A549 (cell line): ENCODE measurements at places on chromosomes 2 and 18.
A peak's percentile ranks its signal among the peaks of the same experiment; 100 is the strongest.

- no peak for DNase-seq
Measured at GRCh38 chr18:6401687-6402086, 13.0 kb downstream of the L3MBTL4 start.

GRCh38 chr2:191184457-191184856 is 33.7 kb upstream of the STAT4 start:
- DNase-seq: no peak

DNA sequence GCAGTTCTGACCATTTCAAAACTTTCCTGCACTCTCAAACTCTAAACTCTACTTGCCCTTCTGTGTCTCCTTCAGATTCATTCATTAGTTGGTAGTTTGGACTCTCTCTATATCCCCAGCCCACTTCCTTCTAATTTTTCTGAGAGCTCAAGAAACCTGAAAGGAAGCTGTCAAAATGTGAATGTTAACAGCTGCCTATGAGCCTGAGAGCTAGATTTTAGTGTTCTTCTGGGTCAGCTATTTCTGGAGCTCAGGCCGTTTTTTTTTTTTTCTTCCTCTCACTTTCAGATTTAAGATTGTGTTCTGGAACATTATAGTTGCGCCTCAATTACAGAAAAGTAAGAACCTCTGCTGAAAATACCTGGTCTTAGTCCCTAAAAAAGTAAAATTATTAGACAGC is 73.1 kb downstream of the RTN4 start:
- no peak for DNase-seq

DNA sequence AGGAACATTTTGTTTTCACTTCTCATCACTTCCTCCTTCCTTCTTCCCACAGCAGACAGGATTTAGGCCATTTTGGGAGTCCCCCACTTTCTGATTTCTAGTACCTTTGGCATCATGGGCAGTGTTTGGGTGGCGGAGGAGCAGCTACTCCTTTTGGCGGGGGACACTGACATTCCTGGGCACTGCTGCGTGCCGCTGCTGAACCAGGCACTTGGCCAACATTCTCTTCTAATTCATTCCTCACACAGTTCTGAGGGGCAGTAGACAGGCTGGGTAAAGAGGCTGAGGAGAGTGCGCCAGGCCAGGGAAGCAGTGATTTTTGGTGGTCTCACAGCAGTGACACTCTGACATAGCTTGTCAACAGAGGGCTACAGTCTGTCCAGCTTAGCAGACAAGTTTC is 270.2 kb downstream of the LOXHD1 start:
- no peak for DNase-seq

GRCh38 chr2:240953426-240954410 is 44.7 kb upstream of the SNED1 start:
- no peak for DNase-seq

GRCh38 chr18:12293831-12294230 is 14.2 kb upstream of the TUBB6 start:
- DNase-seq: no peak

GRCh38 chr2:24863641-24864040 is 56.4 kb downstream of the ADCY3 start:
- DNase-seq: no peak

DNA sequence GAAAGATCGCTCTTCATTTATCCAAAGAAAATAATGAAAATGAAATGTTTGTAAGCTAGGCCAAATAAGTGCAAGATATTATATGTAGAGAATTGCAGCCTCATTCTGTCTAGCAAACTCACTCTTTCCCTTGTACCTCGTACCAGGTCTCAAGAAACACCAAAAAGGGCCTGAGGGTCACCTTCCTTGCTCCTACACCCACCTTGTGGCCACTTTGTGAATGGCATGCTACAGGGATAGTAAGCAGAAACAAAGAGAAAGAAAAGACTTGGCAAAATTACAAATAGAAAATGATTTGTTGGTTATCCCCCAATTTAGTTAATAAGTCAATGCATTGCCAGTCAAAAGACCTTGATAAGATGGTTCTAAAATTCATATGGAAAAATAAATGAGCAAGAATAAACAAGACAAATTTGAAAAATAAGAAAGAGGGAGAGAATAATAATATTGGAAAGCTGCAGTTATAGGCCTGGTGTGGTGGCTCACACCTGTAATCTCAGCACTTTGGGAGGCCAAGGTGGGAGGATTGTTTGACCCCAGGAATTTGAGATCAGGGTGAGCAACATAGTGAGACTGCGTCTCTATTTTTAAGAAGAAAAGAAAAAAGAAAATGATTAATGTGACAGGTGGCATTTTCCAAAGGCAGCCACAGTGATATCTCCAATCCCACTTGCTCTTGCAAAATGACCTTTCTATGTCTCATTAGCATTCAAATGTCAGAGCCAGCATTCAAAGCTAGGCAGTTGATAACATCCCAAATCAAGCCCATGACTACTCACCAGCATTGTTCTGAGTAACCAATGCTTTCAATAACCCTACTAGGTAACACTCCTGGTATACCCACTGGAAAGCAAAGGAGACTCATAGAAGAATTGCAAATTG is 38.8 kb upstream of the BMP10 start:
- peak; percentile 60 for DNase-seq

DNA sequence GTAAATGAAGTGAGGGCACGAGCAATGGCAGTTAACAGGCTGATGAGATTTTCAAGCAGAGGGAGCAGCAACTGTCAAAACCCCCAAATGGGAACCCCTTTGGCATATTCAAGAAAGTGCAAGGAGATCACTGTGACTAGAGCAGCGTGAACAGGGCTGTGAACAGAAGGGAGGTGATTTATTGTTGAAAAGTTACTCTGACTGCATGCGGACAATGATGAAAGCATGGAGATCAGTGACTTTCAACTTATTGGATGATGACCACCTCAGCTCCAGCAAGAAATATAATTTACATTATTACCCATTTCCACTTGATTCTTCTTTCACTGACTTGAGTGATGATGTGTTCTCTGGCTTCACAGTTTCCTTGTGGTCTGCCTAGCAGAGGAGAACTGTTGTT is 187.8 kb upstream of the BOD1L2 start:
- no peak for DNase-seq
